Psoas muscle (tissue), 8 donors: ENCODE measurements at places on chromosomes 6 and 20.

DNA sequence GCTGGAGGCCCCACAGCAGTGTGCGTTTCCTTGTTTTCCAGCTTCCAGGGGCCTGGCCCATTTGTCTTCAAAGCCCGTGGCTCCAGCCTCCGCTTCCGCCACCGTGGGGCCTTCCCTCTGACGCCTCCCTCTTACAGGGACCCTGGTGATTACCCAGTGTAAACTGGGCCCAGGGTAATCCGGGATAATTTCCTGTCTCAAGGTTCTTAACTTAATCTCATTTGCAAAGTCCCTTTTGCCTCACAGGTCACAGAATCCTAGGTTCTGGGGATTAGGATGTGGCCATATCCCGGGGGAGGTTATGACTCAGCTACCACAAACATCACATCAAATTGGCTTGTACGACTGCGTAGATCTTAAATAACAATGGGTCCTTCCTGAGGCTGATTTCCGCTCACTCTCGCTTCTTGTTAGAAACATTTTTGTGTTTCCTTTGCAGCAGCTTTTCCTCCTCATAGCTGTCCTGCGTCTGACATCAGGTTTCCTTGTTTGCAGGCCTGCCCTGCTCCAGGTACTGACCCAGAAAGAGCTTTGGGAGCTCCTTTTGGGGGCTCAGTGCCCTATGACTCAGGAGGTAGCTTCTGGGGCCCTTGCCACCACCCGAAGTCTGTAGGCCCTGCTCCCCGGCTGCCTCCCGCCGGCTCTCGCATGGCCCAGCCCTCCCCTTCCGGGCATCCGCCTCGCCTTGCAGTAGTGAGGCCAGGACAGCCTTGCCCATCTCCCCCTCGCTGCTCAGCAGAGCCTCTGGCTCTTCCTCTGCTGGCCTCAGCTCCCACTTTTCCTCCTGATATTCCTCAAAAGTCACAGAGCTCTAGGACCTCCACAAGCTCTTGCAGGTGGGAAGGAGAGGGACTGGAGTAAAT is 100.5 kb downstream of the ERMARD start:
- no peak for DNase-seq

DNA sequence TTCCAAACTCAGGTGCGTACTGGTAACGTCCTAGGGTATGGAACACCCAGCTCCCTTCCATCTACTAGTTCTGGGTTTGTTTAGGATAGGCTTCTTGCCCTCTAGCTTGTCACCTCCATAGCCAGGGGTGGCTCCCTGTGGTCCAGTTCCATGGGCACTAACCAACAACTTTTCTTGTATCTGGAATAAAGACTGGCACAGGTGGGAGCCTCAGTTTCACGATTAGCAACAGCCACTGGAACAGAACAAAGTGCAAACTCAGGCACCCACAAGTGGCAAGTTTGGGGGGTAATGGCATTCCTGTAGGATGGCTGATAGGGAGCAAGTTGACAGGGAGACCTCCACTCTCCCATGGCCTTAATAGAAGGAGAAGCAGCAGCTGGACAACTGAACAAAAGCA is 5.6 kb upstream of the APMAP start:
- peak; percentile 19 for DNase-seq

GRCh38 chr6:131754088-131754487 is 43.3 kb upstream of the CTAGE9 start:
- no peak for DNase-seq

DNA sequence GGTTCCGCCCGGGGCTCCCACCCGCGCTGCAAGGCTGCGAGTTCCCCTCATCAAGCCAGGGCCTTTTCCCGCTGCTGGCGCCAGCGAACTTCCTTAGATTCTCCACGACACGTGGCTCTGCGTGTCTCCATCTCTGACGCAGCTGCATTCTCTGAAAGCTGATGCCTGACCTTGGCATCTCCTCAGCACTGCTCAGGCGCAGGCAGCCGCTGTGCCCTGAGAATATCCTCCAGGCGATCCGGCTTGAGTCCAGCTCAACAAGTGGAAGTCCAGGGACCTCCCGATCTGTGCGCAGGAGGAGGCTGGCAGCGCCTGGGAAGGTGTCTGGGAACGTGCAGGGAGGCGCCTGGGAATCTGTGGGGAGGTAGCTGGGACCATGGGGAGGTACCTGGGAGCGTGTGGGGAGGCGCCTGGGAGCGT is 171.2 kb upstream of the THBS2 start:
- DNase-seq, result peak; percentile 77

- DNase-seq, result peak; percentile 45
These were observed 10.6 kb downstream of the CTCFL start for GRCh38 chr20:57514273-57514751.

DNA sequence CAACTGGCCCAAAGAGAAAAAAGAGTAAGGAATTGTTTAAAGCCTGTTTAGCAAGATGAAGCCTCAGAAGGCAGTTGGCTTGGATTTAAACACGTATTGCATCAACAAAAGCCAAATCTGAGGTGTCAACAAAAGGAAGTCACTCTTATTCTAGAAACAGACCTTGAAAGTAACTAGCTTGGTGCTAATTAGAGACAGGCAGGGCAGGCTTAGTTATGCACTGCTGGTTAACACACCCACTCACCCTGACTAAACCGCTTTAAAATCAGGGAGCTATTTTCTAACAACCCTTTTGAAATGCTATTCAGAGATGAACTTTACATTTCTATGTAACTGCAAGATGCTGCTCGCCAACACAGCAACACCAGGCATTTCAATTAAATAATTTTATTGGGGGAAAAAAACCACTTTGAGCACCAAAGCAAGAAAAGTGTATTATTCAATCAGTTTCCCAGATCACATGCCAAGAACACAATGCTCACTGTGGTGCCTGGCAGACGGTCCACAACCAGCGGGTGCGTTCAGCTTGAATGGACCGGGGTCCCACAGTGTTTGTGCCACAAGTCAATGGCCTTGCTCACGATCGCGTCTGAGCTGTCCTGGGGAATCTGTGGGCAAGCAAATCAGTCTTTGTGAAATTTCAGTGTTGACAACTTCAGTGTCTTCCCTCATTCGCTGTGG is 23.6 kb downstream of the TBC1D7 start:
- no peak for DNase-seq

- no peak for DNase-seq
These were observed 5.2 kb upstream of the MRAP2 start for GRCh38 chr6:84028350-84028749.

GRCh38 chr6:34888874-34889555 is at the start of gene ANKS1A:
ANKS1A (plus strand) TSS chr6:34889255; CDS start chr6:34889403, 148 bp downstream.
- DNase-seq, result peak; percentile 90

GRCh38 chr6:24228681-24229255 is 102.8 kb downstream of the NRSN1 start:
- no peak for DNase-seq

DNA sequence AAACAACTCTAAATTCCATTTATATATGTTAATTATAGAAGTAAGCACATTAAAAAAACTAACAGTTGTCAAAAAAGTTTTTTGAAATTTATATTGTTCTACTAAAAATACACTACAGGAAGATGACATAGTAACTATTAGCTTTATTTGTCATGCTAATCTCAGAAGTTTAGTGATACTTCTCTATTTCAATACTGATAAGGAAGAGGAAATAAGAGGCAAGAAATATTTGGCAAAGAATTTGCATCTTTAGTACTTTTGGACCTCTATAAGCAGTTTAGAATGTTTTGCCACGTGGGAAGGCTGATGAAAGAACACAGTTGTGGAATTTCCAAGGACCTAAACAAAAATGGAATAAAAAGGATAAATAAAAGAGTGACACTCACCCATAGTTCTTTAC is 12.6 kb downstream of the IFNGR1 start:
- no peak for DNase-seq

GRCh38 chr6:34340906-34341480 is 51.5 kb downstream of the NUDT3 start:
- no peak for DNase-seq

DNA sequence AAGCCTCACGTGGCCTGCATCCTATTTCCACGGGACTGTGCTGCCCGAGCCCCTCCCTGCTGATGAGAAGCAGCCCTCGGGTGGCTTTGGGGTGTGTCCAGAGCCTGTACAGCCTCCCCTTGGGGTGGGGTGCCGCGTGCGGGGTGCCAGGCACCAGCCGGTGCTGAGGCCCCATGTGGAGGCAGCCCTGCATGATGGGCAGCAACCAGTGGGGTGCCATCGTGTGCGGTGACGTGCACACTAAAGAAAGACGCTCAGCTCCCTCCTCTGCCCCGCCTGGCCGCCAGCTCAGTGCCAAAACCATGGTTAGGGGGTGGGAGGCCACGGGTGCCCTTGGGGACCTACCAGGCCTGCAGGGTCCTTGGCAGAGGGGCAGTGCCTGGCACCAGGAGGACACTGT is 26.2 kb downstream of the NTSR1 start:
- DNase-seq, result no peak

DNA sequence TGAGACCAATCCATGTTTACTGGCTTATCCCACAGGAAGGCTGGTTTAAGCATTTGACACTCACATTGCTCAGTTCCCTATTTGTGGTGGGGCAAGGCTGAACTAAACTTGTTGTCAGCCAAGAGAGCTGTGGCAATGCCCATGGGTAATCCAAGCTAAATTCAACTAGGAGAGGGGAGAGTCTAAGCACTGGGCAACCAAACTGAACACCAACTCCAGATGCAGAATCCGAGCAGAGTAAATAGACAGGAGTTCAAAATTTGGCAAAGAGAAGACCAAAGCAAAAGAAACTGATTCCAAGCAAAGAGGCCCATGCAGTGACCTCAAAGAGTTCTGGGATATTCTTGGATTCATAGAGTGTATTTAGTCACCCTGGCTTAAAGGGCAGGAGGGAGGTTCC is 106.5 kb upstream of the NT5E start:
- no peak for DNase-seq

DNA sequence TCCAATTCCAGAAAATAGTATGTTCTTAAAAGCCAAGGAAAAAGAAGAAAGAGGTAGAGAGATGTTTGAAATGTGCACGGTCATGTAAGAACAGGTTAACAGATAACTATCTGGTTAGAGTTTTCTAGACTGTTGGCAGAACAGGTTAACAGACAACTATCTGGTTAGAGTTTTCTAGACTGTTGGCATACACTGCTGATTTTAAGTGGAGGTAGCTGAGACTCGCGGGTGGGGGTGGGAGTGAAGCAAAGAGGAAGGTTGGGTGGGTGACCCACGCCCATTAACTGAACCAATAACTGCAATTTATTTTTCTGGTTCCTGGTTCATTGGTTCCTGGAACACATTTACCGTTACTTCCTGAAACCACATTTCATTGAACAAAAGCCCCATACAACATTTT is 157.5 kb downstream of the ELOVL4 start:
- DNase-seq, result no peak

- peak; percentile 55 for DNase-seq
These were observed 12.8 kb downstream of the TPD52L2 start for GRCh38 chr20:63877755-63878470.

DNA sequence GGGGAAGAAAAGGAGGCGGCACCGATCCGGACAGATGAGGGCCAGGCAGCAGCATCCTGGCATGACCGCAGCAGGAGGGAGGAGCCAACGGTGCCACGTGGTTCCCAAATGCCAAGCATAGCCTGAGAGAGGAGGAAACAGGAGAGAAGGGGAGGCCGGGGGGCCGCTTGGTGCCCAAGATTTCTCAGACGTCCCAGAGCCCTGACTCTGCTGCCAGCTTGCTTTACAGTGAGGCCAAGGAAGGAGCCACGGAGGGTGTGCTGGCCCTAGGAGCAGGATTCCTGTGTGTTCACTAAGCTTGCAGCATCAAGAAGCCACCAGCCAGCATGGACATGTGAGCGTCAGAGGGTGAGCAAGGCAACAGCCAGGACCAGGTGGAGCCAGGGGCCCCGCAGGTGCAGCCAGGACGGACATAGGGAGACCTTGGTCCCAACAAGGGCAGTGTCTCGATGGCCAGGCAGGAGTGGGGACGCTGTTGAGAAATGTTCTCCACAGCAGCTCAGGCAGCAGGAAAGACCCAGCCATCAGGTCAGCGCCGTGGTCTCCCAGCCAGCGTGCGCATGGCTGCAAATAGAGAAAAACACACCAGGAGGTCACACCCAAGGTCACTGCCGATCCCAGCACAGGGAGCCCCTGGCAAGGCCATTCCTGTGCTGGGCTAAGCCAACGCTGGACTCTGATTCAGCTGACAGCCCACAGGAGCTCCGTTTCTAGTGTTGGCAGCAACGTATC is 143.7 kb downstream of the DLL1 start:
- no peak for DNase-seq

GRCh38 chr6:63883597-63883996 is 248.0 kb downstream of the PHF3 start:
- DNase-seq, result no peak

GRCh38 chr20:36645353-36645752 is 643 bp downstream of the SLA2 start:
- DNase-seq, result no peak

- no peak for DNase-seq
These were observed 36.8 kb downstream of the NCR2 start for GRCh38 chr6:41371992-41372831.

DNA sequence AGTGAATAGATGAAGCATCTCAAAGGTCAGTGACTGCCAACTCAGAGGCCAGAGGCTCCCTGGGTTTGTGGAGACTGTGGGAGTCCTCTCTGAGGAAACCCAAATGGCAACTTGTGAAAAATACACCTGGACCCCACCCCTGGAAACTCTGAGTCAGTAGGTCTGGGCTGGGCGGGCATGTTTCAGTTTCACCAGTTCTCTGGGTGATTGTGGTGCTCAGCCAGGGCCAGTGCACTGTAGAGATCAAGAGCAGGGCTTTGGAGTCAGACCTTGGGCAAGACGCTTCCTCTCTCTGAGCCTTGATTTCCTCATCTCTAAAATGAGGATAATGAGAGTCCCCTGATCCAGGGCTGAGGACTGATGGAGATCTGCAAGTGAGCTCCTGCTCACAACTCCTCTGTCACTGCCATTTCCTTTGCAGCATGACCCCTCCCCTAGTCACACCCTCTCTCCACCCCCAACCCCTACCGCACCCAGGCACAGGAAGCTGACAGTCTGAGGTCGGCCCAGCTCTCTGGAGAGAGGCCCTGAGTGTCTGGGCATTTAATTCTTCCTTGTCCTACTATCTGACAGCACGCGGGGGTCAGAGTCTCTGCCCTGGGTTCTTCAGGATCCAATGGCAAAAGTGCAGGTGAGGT is 5.1 kb downstream of the DEF6 start:
- peak; percentile 65 for DNase-seq

- no peak for DNase-seq
These were observed 2.2 kb upstream of the BTN3A2 start for GRCh38 chr6:26362836-26363220.

DNA sequence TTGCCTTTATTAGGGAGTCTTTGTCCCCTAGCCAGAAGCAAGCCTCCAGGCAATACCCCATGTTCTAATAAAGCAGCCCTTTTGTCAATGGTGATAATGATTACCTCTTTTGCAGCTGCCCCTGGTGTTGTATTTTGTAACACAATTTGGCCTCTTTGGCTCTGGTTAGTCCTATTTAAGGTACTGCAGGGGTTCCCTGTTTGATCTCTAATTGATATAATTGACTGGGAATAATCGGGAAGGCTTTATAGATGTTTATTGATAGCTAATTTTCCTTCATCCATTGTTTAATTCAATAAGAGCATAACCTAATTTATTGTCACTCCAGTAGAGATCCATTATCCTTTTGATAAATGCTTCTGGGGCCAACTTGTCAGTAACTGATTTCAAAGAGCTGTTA is 537.2 kb downstream of the PKHD1 start:
- DNase-seq, result no peak
